Activated CD8-positive, alpha-beta memory T cell treated with anti-CD3 and anti-CD28 coated beads, Interleukin-2, amount 50 U/mL, for 4 hours (primary cell): ENCODE measurements at places on chromosomes 3 and 15.

GRCh38 chr3:65548848-65549625 is 489.7 kb downstream of the MAGI1 start:
- DNase-seq: no peak

DNA sequence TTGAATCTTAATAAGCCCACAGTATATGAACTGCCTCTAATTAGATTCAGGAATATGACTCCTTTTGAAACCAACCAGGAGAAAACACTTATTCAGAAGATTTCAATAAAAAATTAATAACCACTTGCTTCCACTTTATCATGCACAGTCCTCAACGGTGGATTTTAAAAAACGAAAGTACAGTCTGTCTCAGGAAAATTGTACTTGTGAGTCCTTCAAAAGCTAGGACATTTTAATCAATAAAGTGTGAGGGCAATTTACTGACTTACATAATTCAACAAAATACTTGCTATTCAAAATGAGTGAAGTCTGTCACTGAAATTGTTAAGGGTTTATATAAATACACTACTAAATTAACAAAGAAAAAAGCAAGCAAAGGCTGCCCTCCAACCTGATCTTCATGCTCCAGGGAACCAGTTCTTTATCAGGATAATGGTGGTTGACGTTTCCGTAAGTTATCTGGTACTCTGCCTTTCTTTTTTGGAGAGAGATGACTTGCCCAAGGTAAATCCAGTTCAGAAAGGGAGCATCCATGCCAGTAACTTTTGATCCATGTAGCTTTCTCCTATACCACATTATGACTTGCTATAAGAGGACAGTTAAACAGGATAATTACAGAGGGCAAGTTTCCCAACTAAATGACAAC is 17.0 kb downstream of the SUCLG2 start:
- DNase-seq: no peak

DNA sequence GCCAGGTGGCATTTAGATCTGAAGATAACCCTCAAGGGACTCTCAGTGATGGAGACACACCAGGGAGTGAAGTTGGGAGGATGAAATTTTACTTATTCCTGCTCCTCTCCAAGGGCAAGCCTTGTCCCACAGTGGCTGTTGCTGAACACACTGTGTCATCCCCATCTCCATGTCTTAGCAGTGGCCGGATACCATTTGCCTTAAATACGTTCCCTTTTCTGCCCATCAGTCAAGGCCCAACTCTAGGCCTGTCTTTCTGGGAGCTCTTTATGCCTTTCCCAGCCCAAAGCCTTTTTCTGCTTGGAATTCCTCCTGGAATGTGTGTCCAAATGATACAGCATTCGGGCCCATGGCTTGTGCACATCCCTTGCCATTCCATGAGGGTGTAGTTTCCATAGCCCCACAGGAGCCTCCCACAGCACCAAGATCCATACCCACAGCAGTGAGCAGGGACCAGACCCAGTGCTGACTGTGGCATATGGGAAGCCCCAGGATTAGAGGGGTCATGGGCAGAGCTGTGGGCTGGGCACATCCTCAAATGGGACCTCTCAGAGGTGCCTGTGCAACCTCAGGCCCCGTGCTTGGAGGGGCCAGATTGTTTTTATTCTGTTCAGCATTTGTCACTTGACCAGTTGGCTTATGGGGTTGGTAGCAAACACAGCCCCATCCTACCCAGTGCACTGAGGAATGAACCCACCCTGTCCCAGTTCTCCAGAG is 63.7 kb upstream of the PRR23C start:
- no peak for DNase-seq

- no peak for DNase-seq
Observed at GRCh38 chr3:195081242-195081963, 189.6 kb downstream of the XXYLT1 start.

GRCh38 chr3:125511420-125512118 is 8.4 kb downstream of the SNX4 start:
- no peak for DNase-seq

DNA sequence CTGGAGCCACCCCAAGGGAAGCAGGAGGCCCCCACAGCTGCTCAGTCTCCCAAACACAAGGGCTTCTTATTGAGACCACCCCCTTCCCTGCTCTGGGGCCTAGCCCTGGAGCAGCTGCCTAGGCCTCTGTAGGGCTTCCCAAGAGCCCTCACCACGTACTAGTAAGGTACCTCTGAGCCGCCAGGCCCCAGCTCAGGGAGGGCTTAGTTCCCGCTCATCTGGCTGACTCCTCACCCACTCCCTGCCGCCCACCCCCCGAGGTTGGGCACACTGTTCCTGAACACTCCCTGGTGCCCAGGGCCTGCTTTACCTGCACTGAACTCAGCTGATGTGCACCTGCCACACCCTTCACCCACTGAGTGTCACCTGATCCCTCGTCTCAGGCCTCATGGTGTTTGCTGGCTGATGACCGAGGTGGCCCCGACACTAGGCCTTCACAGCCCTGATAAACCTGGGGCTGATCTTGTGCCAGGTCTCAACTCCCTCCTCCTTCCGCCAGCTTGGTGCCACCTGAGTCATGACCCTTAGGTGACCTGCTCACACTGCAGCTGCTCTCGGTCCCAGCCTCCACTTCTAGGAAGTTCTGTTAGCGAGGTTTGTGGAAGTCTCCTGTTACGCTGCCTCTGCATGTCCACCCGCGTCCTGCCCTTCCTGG is 18.0 kb upstream of the SPTBN5 start:
- no peak for DNase-seq

GRCh38 chr3:195570344-195570743 is 13.4 kb downstream of the APOD start:
- no peak for DNase-seq

GRCh38 chr3:81726132-81726531 is 35.3 kb downstream of the GBE1 start:
- DNase-seq: no peak
